ENCODE measurements at places on chromosomes 7 and 10.

DNA sequence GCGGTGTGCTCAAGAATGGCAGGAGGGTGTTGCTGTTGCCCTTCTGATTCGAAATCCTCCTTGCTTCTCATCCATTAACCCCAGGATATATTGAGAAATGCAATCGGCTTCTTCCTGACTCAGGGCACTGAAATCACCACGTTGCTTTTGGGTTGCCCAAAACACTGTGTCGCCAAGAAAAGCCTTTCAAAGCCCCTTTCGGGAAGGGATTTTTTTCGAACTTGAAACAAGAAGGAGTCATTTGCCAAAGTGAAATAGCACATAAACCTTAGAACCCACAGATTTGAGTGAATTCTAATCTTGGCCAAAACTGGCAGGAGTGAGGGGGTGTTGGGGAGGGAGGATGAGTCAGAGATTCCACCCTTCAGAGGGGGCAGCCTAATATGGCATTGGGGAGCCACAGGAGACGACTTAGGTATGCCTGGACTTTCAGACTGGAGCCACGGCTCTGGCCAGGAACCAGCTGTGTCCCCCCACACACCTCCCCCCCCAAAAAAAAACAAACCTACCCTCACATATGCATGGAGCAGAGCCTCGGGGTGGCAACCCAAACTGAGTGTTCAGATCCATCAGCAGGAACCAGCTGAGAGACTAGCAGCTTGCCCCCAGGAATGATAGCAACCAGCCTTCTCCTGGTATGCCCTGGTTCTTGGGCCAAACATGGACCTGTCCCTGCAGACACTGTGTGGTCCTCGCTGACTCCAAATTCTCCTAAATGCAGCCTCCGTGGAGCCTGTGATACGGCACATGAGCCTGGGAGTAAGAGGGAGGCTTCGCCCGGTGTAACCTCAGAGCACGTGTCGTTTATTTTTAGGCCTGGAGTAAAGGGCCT, 138.4 kb downstream of the FGFR2 start:
- peak; percentile 75 for DNase-seq

DNA sequence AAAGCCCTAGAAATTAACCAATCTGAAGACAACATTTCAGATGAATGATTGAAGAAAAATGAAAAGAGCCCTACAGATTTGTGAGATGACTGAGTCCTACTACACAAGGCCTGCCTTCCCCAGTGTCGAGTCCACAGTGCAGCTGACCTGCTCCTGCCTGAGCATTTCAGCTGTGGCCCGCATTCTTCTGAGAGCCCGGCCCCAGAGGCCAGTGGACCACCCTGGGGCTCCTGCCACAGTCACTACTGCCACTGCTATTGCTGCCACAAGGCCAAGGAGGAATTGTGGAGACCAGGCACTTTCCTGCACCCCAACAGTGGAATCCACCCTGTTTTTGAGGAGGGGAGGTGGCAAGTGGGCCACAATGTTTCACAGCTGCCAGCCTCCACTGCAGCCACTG, 19.6 kb upstream of the ZNF735 start:
- no peak for DNase-seq

DNA sequence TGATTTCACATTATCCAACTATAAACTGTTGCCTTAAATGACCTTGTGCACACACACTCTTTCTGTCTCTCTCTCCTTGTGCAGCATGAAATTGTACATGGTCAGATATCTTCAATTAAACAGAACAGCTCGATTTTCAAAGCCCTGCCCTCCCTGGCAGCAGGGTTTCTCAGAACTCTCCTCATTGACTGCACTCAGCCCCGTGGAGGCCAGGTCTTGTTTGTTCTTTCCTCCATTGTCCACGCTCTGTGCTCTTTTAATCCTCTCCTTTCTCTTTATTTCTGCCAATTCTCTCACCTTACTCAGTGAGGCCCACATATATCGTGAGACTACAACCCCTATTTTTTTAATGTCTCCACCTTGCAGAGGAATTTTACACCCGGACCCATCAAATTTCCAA, 175.9 kb upstream of the STK17A start:
- DNase-seq, result no peak

GRCh38 chr7:1268866-1269265, 36.2 kb downstream of the UNCX start:
- no peak for DNase-seq

DNA sequence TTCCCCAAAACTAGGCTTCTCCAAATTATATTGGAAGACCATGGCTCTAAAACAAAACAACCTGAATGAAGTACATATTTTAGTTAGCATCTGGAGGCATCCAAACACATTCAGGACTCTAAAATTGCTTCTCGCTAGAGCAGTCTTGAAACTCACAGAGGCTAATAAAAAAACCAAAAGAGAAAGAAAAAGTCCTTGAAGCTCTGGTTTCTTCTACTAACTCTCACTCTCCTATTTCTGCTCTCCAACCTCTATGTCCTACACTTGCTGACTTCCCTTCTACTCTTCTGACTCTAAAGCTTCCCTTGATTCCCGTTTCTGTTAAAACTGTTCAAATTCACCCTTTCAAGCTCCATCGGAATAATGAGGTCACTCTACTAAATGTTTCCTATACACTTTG, 370.7 kb upstream of the HPS1 start:
- no peak for DNase-seq

DNA sequence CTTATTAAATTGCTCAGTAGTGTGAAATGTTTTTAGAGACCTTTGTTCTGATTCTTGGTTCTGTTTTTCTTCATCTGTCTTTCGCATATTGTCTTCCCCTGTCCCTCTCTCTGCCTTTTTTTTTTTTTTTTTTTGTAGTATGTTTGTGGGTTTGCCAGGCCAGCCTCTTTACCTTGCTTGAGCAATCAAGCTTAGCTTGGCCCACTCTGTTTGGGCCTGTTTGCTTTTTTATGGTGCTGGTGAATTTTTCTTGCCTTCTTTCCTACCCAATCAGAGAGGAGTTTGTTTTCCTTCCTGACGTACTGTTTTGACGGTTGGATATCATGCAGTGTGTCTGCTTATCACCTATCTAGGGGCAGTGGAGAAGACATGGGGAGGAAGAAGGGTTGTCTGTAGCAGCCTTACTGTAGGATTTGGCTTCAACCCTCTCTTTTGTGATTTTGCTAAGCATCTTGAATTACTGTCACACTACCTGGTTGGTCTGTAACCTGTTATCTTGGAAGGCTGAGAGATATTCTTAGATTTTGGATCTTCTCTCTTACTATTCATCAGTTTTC, 64.0 kb downstream of the BBS9 start:
- no peak for DNase-seq

DNA sequence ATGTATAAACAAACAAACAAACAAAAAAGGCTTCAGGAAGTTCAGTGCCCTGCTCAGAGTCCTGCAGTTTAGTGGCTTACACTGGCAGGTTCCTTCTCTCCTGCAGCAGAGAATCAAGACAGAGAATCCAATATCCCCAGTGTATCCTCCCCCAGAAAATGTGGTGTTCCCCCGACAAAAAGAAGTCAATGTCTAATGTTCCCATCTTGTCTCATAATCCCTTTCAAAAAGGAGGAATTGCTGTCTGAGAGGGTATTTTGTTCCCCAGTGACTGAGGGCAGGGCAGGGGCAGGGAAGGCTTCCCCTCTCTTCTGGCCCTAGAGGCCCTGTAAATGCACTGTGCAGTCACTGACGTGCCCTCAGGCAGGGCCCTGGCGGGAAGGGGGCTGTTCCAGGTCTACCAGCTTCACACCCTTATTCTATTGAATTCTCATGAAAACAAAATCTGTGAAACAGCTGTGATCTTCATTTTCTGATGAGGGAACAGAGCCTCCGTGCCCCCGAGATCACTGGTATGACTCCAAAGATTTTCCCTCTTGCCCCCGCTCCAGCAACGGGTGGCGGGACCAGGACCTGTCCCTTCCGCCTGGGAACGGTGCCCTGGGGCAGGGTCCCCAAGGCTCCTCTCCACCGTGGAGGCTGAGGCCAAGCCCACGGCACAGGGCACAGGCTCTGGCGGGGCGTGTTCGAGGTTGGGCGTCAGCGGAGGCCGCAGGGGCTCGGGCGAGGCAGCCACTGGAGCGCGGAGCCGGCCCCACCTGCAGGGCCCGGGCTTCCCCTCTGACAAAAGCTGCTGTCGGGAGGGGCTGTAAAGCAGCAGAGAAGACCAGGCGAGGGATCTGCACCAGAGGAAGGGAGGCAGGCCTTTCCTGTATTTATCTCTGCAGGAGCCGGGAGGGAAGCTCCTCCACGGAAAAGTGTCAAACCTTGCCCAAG, 13.4 kb upstream of the WDFY4 start:
- DNase-seq, result no peak

GRCh38 chr7:101754424-101755159, 62.8 kb upstream of the CUX1 start:
- DNase-seq, result no peak

GRCh38 chr10:22850541-22850940, 77.3 kb upstream of the ARMC3 start:
- DNase-seq, result no peak

DNA sequence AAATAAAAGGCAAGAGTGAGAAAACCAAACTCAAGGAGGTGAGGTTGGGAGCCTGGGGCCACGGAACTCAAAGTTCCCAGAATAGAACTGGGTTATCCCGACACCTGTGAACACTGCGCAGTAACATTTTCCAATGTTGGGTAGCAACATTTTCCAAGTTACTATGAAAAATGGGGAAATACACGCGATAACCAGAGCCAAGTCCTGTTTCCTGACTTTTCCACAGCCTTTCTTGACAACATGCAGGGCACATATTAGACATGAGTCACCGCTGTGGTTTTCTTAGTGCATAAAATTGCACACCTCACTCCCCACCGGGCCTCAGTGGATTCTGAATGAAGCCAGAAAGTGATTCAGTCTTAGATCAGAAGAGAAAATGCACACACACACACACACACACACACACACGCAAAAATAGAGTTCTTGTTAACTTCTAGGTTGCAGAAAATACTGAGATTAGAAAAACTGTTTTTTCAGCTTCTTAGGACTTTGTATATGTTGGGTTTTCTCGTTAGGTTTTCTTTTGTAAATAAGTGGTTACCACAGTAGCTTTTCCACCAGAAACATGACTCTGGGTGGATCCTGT, 70.0 kb downstream of the CAMK1D start:
- peak; percentile 83 for DNase-seq

DNA sequence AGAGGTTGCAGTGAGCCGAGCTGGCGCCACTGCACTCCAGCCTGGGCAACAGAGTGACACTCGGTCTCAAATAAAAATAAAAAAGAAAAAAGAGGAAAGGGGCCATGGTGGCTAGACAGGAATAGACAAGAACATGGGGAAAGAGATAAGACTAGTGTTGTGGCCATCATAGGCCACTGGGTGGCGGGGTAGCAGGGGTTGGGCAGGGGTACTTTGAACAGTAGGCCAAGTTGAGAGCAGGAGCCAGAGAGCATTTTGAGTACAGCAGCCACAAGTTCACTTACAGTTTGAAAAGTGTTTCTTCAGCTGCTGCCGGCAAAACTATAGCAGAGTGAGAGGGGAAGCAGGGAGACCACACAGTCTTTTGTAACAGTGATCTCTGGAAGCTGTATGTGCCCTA, 656.0 kb downstream of the CNTNAP2 start:
- no peak for DNase-seq

- no peak for DNase-seq
Measured at GRCh38 chr7:86914551-86914950, 144.9 kb downstream of the ELAPOR2 start.

DNA sequence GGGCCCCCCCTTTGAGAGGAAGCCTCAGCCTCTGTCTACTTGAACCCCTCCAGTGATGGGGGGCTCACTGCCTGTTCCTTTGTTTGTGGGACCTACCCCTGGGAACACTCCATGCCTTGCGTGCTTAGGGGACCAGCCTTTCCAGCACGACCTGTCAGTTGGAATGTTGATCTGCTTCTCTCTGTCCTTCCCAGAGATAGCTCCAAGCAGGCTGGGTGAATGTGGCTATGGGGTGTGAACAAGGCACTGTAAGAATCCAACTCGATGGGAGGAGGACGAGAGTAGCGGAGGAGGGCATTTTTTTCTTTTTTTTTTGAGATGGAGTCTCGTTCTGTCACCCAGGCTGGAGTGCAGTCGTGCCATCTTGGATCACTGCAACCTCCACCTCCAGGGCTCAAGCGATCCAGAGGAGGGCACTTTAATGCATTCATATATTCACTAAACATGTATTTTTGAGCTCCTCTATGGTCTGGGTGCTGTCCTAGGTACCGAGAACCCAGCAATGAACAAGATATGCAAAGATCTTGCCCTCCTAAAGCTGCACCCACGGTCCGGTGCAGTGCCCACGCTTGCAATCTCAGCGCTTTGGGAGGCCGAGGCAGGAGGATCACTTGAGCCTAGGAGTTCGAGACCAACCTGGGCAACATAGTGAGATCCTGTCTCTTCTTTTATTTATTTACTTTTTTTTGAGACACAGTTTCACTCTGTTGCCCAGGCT, 8.5 kb downstream of the CLIP2 start:
- DNase-seq, result no peak

- no peak for DNase-seq
Measured at GRCh38 chr10:1411956-1412355, 325.4 kb downstream of the ADARB2 start.

DNA sequence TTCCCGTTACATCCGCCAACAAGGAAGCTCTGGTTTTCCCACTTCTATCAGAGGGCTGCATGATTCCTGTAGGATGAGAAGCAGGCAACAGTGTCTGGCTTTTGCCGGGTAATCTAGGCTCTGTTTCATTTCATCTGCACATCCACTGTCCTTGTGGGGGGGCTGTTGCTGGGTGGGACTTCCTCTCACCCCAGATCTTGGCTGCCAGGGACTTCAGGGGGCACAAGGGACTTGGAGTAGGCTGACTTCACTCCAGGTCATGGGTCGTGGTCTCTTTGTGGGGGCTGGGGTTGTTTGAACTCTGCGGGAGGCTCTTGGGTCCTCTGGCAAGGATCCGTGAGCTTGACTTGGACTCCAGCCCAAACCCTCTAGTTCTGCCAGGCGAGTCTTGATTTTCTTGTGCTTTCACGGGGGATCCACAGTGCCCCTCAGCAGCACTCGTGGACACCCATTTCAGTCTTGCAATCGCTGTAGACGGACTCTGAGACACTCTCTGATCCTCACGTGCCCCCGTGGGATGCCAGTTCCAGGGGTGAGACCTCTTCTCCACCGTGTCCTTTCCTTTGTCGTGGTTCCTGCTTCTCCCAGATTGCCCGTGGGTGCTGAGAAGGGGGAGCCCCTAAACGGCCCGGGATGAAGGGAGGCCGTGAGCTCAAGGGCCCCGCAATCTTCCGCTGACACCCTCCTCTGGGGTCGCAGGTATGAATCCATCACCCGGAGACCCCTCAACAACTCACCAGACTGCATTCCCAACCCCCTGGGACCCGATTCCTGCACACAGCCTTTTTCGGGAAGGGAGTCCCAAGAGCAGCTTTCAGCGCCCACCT, 21.4 kb upstream of the ZNF273 start:
- no peak for DNase-seq

GRCh38 chr10:49335364-49335972, 36.5 kb downstream of the C10orf71 start:
- DNase-seq, result no peak

Data from tibial artery (tissue), 4 donors.